NCI-H1930 (cell line): ENCODE measurements at places on chromosomes 11 and 22.
A peak's percentile ranks its signal among the peaks of the same experiment; 100 is the strongest.

GRCh38 chr11:57630171-57630570 is 19.5 kb downstream of the YPEL4 start:
- no peak for DNase-seq

DNA sequence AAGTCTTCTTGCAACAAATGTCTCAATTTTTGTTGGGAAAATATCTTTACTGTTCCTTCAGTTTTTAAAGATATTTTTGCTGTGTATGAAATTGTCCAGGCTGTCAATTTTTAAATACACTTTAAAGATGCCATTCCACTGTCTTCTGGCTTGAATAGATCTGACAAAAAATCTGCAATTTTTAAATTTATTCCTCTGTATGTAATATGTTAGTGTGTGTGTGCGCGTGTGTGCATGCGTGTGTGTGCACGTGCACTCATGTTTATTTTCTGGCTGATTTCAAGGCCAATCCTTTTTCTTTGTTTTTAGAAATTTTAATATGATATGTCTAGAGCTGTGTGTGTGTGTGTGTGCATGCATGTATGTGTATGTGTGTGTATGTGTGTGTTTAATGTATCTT is 263.2 kb upstream of the SESN3 start:
- DNase-seq = no peak

GRCh38 chr22:22182218-22182989 is 62.2 kb upstream of the VPREB1 start:
- no peak for DNase-seq

DNA sequence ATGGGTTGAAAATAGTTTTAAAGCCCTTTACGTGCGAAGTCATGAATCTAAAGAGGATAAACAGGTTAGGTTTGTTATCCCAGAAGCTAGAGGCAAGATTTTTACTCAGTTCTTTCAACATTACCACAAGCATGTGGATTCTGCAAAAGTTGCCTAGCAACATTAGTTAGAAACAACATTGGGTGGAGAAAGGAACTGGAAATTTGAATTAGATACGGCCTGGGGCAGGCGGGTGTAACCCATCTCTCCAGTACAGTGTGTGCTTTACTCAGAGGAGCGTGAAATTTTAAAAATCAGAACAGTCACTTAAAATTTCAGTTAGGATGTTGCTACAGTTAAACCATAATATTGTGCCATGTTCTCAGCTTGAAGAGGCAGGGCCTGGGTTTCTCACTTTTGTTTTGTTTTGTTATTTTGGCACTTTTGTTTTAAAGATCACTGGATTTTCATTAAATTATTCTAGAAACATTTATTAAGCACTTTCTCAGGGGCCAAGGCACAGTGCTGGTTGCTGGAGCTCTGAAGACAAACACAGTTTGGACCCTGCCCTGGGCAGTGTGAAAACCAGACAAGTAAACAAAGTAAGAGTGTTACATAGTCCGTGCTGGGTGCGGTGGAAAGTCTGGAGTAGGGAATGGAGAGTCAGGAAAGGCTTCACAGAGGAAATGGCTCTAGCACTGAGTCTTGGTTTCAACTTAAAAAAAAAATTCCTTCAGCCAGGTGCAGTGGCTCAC is 4.4 kb upstream of the WEE1 start:
- no peak for DNase-seq

DNA sequence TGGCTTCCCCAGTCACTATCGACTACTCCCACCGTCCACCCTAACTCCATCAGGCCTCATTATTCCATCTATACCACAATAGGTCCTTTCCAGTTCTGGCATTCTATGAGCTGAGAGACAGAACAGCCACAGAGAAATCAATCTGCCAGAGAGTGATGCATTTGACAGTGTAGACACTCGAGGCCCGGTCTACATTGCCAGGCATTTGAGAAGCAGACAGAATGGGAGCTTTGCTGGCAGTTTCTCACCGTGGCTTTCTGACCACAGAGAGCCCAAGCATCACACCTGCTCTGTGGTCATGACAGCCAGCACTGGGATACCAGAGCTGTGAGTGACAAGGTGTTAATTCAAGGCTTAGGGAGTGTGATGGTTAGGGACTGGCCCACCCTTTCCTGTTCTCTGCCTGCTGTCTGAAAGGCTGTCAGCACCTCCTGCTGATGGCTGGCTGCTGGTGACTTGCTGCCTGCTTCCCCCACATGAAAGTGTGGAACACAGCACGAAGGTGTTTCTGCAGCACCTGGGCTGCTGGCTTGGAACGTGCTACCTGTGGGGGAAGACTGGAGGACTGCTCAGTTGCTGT is 137.8 kb downstream of the KIRREL3 start:
- DNase-seq = no peak

DNA sequence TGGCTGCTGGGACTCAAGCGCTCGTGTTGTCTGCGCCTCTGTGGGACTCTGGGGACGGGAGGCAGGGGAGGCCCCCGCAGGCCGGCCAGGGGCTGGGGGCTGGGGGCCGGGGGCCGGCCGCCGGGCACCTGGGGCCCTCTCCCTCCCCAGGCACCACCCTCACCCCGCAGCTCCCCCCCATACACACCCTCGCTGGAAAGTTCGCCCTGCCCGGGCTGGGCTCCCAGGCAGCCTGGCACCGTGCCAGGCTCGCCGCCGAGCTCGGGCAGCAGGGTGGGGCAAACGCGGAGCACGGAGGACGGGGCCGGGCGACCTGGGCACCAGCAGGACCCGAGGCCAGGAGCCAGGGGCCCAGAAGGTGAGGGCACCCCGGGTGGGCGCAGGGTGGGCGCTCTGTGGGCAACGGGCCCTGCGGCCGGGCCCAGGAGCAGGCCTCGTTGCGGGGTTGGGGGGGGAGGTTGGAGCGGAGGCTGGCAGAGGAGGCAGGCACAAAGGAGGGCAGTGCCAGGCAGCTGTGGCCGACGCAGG is 76.7 kb upstream of the WNT7B start:
- DNase-seq = no peak

DNA sequence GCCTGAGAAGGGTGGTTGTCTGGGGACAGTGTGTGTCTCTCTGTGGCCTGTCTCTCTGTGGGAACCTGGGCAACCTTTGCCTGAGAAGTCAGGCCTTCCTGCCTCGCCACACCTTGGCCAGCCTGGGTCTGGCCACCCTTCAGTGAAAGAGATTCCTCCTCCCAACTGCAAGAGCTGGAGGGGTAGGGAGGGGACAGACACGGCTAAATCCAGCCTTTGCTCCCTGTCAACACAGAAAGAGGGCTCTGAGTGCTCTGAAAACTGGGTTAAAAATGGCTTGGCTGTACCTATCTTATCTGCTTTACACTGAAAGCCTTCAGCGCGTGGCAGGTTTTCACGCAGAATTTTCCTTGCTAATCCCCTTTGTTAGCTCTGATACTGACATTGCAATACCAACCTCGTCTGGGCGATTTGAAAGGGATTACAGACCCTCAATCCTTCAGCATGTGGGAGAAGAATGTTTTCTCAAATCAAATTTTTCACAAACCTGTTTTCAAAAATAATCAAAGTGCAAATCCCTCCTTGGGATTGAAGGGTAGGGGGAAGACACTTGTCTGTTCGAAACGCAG is 163.7 kb downstream of the DSCAML1 start:
- no peak for DNase-seq

GRCh38 chr22:19916941-19917340 is 24.6 kb upstream of the COMT start:
- DNase-seq = no peak

DNA sequence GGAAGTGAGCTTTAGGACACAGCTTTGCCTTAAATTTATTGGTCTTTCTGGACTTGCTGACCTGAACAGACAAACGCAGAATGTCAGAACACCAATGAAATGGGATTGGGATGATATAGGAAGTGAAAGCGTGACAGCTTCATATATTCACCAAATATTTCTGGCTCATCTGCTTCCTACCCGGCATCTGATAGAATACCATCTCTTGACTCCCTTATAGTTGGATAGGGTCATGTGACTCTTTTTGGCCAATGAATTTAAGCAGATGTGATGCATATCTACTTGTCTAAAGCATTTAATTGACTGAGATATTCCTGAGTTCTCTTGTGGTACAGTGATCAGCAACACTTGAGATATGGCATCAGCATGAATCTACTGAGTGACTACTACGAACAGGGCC is 2.5 kb upstream of the CAPRIN1 start:
- DNase-seq = no peak

- DNase-seq = no peak
Measured at GRCh38 chr11:76695133-76695532, 24.6 kb upstream of the LRRC32 start.

DNA sequence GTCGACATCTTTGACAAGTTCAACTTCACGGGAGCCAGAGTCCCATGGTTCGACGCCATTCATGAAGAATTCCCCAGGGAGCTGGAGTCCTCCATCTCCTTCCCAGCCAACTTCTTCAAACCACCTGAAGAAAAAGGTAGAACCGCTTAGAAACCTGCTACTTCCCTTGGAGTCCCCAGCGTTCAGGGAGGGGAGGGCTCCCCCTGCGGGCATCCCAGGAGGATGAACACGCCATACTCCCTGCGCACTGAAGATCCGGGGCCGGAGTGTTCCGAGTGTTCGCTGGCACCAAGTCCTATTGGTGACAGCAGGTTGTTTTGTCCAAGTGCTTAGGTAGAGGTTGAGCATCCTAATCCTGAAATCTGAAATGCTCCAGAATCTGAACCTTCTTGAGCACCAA is 51.7 kb upstream of the PRODH start:
- no peak for DNase-seq

- DNase-seq = no peak
Measured at GRCh38 chr22:36155702-36156101, 4.9 kb downstream of the APOL3 start.

DNA sequence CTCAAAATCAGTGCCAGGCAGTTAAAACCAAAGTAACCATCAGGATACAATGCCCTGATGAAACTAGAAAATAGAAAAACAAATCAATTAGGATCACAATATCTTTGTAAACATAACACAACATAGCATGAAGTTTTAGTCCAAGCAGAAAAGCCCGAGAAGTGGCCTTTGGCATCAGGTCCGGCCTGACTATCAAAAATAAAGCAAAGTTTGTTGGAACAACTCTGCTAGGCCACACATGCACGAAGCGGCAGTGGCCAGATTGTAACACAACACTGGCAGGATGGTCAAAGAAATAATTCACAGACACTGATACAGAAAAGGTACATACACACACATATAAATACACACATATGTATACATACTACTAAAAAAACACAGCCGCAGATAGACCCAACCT is 26.9 kb downstream of the CDON start:
- no peak for DNase-seq

DNA sequence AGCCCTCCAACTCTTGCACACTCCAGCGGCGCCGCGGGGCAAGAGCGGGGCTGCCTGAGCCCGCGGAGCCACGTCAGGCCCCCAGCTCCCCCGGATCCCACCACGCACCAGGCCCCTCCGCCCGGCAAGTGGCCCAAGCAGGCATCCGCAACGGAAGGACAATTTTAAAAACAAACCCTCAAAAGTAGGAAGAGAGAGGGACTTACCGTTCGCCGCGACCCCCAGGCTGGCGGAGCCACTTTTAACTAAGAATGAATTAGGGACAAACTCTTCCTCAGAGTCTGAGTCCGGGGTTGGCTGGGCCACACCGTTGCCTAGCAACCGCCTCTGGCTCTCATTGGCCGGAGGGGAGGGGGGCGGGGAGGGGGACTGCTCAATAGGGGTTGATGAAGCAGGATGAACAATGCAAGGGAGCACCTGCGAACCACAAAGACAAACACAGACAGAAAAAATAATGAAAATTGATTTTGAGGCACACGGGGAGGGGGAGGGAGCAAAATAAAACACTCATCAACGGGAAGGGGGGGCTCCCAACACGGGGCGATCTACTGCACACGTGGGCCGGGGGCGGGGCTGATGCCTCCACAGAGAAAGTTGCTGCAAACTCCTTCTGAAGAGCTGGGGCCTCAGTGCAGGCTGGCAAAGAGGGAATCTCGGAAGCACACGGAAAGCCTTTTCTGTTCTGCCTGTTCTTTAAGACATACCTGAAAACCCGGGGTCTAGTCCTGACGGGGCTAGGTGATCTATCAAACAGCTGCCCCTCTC is 387.5 kb upstream of the NARS2 start:
- peak; percentile 47 for DNase-seq

DNA sequence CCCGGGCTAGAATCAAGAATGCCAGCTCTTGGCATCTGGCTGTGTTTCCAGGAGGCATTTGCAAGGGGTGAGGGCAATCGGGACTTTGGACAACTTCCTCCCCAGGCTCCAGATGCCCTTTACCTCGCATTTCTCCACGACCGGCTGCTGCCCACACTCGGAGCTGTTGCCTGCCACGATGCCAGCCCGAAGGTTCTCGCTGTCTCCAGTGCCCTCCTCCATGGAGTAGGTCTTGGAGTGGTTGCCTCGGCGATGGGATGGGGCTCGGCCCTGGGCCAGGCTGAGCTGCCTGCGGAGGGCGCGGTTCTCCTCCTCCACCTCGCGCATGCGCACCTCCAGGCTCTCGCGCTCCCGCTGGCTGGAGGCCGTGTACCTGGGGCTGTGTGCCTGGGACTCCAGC is 270.0 kb downstream of the LARGE1 start:
- DNase-seq = no peak

GRCh38 chr11:34603129-34604001 is 17.5 kb upstream of the EHF start:
- DNase-seq = no peak

- peak; percentile 12 for DNase-seq
Measured at GRCh38 chr22:21972293-21972779, 10.3 kb downstream of the TOP3B start.

- DNase-seq = no peak
Measured at GRCh38 chr11:9739123-9739900, 75.4 kb downstream of the SWAP70 start.

DNA sequence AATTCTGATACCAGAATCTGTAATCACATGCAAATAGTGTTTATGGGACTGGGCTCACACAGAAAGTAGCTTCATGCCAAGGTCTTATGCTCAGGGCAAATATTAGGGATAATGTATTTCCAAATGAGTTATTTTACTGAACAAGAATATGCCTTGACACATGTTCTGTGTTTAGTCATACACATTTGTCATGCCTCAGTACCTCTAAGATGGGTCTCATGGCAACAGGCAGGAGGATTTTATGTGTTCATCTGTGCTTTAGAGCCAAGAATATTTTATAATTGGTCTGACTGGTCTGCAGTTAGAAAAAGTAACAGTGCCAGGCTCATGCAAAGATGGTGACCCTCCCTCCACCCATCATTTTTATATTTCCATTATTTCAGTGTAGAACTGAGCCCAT is 49.1 kb downstream of the JAM3 start:
- DNase-seq = no peak

GRCh38 chr22:46079861-46080821 is 70.2 kb upstream of the PPARA start:
- DNase-seq = no peak

GRCh38 chr22:40006641-40007040 is 11.9 kb downstream of the FAM83F start:
- DNase-seq = no peak

- no peak for DNase-seq
Measured at GRCh38 chr22:50544078-50544745, 1.5 kb upstream of the KLHDC7B start.
